ENCODE measurements at places on chromosomes 2 and 18.
A peak's percentile ranks its signal among the peaks of the same experiment; 100 is the strongest.

- DNase-seq: no peak
These were observed 10.5 kb upstream of the ARMC9 start for GRCh38 chr2:231187736-231188505.

DNA sequence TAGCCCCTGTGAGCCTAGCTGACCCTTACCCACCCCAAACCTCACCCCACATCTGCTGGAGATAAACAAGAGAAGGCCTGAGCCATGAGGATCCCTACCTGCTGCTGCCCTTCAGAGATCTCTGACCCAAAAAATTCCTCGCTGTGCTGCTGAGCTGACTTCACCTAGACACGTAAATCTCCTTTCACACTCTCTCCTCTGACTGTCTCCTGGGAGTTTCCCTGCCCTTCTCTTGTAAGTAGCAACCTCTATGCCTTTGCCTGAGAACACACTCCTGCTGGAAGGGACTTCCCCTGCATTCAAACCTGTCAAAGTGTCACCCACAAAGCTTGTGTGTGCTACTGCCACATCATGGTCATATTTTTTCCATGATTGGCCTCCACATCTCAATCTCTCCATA, 134.2 kb upstream of the NOL4 start:
- no peak for DNase-seq

DNA sequence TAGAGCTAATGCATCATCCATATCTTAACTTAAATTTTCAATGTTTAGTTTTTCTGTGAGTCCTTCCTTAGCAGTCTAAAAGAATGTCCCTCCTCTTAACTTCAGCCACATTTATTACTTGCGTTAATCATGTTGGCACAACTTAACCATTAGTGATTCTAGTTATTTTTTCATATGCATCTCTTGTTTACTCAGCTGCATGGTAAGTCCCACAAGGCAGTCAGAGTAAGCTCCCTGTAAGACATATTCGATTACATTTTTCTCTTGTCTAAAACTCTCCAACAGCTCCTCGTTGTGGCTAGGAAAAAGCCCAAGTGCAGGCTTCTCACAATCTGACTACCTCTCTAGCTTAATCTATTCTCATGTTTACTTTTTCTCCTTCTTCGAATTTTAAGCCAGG, 2045.3 kb upstream of the PIK3C3 start:
- DNase-seq: no peak

DNA sequence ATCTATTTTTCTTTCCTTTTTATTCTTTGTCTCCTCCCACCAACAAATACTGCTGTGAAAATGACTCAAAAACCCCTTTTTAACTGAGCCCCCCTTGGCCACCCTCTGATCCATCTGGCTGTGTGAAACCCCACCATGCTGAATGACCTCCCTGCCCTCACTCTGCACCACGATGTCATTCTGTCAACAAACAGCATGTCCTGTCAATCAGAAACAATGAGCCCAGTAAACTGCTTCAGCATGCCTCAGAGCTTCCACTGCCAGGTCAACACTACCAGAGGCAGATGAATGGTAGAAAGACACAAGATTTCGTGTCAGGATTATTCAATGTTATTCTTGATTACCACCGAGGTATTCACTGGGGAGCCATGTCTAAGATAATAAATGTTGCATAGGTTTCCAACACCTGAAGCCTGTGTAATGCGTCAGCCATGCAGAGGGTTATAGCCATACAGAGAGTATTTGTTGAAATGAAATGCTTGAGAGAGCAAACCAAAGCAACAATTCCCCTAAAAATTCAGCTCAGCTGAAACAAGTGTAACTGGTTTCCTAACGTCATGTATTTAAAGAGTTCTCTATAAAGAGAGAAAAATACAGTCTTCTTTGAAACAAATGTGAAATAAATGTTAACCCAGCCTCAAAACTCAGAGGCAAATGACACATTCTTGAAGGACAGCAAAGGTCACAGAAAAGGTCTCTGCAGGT, 76.7 kb downstream of the LRP2 start:
- DNase-seq: no peak

DNA sequence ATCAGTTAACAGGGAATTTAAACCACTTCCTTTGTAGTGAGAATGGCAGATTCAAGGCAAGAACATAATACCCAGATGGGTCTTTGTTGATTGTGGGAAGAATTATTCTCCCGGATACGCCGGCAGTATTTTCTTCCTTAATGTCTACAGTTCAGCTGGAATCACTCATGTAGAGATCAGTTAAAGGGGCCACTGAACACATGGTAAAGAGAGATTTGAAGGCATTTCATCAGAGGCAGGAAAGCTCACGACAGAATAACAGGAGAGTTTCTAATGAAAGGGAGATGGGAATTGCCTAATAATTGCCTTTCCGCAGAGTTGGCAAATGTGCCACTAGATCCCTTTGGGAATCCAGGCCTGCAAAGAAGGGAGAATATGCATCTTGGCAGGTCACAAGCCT, 327.7 kb upstream of the ZNF804A start:
- DNase-seq: no peak

DNA sequence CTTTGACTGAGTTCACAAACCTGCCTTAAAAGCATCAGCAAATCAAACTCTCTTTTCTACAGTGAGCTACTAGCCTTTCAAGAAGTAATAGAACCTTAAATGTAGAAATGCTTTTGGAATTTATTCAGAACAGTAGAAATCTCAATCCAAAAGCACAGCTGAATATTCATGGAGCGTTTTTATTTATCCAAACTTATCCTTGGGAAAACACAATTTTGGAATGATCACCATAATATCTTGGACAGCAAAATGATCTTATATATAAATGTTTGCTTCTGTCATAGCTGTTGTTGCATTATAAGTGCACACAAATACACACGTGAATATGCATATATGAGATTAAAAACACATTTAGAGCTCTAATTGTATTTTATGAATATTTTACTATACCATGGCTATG, 747.3 kb upstream of the PIK3C3 start:
- no peak for DNase-seq

GRCh38 chr2:109335631-109336176, 206.7 kb downstream of the SH3RF3 start:
- DNase-seq: peak; percentile 49

DNA sequence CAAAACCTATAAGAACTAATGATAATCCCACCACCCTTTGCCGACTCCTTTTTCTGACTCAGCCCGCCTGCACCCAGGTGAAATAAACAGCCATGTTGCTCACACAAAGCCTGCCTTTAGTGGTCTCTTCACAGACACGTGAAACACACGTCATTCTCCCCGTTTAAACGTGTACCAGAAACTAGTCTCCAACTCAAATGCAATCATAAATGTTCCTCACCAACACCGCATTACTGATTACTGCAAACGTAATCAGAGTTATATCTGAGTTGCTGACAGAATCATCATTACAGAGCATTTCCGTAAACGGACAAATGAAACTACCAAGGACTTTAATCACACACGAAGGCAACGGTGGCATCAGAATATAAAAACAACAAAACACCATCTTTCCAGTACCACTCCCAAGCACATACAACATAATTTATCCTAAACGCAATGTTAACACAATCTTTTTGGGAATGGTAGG, 1.9 kb downstream of the CLK1 start:
- no peak for DNase-seq

DNA sequence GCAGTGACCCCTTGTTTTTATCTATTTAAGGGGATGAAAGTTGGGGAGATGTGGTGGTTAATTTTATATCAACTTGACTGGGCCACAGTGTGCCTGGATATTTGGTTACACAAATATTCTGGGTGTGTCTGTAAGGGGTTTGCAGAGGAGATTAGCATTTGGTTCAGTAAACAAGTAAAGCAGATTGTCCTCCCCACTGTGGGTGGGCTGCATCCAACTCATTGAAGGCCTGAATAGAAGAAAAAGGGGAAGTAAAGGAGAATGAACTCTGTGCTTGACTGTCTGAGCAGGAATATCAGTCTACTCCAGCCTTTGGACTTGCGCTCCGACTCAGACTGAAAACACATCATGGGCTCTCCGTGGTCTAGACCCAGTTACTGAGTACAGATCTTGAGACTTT, 80.9 kb downstream of the GCA start:
- DNase-seq: no peak

- no peak for DNase-seq
These were observed 524.1 kb upstream of the CNTNAP5 start for GRCh38 chr2:123500988-123501387.

GRCh38 chr2:13401312-13401711, 684.6 kb downstream of the TRIB2 start:
- no peak for DNase-seq

- DNase-seq: no peak
These were observed 79.5 kb downstream of the FAM161A start for GRCh38 chr2:61774351-61774750.

DNA sequence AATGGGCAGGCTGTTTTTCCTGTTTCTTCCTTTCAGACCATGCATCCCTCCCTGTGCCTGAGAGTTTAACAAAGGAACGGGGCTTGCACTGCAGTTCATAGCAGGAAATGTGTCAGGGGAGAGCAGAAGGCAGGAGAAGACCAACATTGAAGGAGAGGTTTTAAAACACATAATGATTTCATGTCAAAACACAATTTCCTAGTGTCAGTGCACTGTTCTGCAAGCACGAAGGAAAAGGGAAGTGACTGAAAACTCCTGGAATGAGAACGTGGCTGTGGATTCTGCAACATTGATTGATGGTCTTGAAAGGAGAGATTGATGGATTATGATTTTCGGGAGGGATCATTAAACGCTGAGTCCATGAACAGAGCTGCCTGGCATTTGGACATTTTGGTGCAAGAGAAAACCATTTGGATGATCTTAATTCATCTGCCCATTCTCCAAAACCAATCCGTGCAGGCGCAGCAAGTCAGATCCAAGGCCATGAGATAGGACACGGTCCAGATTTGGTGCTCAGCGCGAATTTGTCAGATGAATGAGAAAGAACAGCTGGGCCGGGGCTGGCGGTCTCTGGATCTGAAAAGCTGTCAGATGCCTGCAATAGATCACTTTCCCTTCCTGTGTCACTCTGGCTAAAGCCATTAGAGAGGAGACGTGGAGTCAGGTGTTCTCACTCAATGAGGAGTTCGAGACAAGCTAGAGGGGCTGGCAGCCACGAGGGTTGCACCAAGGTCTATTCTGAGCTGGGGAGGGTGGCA, 38.4 kb downstream of the C1QL2 start:
- no peak for DNase-seq

GRCh38 chr2:190534310-190535120, at the start of gene NEMP2:
NEMP2 (minus strand) TSS chr2:190534722; CDS start chr2:190534655, 67 bp downstream.
- peak; percentile 68 for DNase-seq

DNA sequence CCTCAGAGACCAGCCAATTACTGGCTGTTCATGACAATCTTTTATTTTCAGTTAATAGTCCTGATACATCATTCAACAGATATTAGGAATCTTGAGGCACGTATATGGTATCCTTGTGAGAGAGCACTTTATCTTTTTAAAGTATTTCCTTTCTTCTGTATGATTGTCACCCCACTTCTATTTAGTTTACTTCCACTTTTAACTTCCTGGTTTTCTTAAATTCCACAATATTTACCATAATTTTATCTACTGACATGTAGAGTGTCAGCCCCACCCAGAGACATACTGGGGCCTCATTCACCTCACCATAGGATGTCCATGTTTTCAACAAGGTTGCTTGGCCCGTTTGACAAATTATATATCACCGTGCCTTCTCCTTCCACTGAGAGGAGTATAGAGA, 182.9 kb upstream of the ID2 start:
- no peak for DNase-seq

- no peak for DNase-seq
These were observed 81.1 kb downstream of the SH3BP4 start for GRCh38 chr2:235032949-235033348.

DNA sequence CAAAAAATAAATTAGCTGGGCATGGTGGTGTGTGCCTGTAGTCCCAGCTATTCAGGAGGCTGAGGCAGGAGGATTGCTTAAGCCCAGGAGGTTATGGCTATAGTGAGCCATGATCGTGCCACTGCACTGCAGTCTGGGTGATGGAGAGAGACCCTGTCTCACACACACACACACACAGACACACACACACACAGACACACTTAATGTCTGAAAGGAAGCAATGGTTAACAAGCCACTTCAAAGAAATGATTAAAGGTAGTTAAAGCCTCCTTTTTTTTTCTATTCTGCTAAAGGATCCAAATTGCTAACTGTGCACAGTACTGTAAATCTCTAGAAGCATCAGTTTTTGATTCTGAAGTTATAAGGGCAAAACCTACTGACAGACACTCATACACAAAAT, 211.1 kb downstream of the TMEM163 start:
- DNase-seq: no peak

DNA sequence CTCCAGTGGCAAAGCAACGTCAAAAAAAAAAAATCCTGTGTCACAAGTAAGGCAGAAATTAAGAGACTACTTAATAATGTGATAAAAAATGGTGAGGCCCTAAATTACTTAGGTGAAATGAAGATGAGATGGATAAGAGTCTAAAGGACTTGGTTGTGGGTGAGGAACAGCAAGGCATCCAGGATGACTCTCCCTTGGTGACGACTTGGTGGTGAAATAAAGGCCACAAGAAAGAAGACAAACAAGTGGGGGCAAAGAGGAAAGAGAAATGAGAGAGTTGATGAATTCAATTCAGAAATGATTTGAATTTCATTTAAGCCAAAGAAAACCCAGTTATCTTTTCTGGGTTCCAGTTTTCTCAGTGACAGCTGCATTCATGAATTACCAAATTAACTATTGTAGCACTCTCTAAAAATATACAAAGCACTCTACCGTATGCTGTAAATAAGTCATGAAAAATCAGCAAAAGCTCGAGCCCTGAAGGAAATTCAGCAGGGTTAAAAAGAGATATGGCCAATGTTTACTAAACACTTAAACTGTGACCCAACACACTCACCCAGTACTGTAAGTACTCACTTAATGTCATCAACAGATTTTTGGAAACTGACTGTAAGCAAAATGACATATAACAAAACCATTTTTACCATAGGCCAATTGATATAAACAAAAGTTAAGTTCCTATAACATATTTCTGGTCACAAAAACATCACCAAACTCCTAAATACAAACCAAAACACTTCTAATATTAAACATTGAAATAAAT, 1.4 kb downstream of the METTL8 start:
- no peak for DNase-seq

- no peak for DNase-seq
These were observed 60.5 kb downstream of the NDUFA10 start for GRCh38 chr2:239964399-239965185.

- DNase-seq: no peak
These were observed 7.5 kb downstream of the B3GNT2 start for GRCh38 chr2:62203459-62203858.

DNA sequence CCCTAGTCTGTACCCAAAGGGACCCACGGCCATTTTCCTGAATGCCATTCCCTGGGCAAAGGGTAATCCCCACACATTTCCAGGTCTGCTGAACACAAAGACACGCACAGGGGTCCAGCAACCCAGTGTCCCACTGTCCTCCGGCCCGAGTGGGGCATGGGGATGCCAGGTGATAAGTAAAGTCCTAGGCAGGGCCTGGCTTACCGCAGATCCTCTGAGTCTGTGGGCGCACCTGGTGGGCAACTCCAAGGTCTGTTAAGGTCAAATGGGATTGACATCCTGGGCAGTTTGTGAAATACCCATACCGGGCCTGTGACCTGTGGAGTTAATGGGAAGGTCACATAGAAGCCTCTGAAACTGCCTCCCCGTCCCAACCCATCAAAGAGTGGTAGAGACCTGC, 116.1 kb downstream of the EIPR1 start:
- DNase-seq: no peak

GRCh38 chr2:96146153-96146880, 1.1 kb upstream of the DUSP2 start:
- no peak for DNase-seq

- DNase-seq: no peak
These were observed 887.2 kb upstream of the LRATD1 start for GRCh38 chr2:13745330-13745729.

- no peak for DNase-seq
These were observed 90.6 kb upstream of the WDR75 start for GRCh38 chr2:189350540-189351209.

GRCh38 chr2:236939721-236940231, 145.9 kb upstream of the COPS8 start:
- no peak for DNase-seq

All from H54 (cell line).